NCI-H510A treated with DMSO at 0.1 percent for 48 hours (cell line): ENCODE measurements at places on chromosomes 16 and 17.

DNA sequence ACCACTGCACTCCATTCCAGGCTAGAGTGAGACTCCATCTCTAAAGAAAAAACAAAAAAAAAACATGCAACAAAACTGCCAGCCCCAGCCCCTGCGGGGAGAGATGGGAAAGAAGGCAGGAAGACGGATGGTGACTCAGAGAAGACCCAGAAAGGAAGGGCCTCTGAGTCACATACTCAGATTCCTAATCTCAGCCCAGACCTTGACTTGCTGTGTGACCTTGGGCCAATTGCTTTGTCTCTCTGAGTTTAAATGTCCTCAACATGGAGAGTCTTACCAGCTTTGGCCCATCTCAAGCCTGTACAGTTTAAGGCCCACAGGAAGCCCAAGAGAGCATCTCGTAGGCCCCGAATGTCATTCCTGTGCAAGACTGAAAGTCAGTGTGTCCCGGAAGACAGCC is 86.5 kb upstream of the LHX1 start:
- DNase-seq: no peak

DNA sequence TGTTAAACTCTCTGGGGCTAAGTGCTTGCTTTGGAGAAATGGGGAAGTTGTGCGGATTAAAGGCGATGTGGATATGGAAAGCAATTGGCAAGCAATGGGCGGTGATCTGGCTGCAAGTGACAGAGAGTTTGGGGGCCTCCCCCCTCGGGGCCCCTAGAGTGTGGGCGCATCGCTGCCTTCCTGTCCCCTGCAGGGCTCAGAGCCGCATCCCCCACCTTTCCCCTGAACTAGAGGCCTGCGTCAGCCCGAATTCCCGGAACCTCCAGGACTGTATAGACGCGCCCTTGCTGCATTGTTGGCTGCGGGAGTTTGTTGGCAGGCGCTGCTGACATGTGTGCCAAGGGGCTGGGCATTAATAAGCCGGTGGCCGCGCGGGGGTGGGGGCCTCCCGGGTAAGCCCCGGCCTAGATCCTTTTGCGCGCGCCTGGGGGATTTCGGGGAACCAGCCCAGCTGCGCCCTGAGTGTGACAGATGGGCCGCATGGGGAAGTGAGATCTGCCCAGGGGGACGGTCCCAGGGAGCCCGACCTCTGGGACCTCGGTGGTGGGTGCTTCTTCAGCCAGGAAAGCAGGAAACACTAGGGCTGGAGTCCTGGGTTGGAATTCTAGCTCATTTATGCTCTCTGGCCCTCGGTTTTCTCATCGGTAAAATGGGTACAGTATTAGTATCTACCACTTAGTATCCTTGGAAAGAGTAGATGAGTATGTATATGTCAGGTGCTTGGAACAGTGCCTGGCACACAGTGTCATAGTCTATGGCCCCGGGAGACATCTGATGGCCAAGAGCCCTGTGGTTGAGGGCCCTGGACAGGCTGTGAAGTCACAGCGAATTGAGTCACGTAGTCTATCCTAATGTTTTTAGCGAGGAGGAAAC is 1.0 kb downstream of the EEF2K start:
- no peak for DNase-seq

DNA sequence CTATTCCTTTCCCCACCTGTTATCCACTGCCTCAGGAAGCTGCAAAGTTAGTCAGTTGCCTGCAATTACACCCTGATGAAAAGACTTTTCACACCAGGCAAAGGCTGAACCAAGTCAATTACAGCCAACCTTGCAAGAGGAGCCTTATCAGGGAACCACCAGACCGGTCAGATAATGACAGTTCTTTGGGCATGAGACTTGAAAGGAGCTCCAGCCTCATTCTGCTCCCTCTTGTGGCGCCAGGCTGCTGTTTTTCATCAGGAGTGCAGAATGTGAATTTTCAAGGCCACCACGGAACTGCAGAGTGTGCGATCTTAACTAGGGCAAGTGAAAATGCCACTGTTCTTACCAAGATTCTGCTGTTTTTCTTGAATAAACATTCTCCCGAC is 22.5 kb downstream of the DNAI2 start:
- peak; percentile 54 for DNase-seq

DNA sequence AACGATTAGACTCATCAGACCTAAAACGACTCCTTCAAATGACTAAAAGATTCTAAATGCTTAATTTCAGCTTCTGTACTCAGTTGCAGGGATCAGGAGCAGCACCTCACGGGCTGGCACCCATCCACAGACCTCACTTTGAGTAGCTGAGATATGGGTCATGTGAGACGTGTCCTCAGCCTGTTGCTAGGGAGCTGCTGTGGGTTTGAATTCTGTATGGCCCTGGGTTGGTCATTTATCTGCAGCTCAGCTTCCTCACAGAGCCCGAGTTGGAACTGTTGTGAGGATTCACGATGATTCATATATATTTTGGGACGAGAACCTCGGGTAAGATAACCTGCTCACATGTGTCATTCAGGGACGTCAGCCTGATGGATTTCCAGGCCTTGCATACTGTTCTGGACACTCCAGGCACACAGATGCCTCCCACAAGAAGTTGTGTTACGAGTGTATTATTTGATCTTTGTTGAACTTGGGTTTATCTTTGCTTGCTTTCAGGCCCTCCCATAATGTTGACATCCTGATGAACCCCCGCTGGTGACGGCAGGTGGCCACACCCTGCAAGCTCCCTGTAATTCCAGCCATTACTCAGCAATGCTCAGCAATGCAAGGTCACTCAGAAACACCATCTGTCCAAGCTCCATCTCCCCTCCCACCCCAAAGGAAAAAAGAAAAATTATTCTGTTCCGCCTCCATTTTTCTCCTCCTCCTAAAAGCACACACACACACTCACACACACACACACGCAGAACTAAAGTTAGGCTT is 137.6 kb downstream of the RBFOX3 start:
- DNase-seq: no peak

GRCh38 chr16:10937068-10937859 is 5.0 kb downstream of the DEXI start:
- no peak for DNase-seq

DNA sequence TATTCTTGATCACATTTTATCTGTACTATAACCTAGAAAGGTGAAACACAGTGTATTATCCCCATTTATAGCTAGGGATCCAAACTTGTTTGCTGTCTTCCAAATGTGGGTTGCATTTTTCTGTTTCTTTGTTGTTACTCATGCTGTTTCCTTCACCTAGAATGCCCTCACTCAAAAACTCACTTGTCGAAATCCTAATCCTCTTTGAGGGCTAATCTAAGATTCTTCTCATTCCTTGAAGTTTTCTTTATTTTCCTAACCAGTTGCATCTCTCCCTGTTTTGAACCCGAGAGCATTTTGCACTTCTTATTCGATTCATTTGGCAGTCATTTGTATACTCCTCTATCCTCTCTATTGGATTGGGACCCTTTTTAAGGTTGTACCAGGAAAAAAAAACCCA is 9.6 kb downstream of the CALCOCO2 start:
- no peak for DNase-seq

DNA sequence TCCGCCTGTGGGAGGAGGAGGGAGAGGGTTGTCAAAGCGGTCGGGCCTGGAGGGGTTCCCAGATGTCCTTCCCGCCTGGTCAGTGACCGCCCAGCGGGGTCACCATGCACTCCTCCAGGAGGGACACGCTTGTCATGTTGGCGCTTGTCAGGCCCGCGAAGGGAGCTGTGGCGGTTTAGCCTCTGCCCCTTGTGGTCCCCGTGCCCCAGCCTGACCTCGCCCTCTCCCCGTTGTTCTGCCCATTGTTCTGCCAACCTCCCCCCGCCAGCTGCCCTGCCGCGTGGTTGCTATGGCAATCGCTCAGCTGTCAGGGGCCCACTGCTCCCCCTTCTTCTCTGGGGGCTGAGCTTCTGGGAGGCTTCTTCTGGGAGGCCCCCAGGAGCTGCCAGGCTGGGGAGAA is 146.4 kb upstream of the CIBAR2 start:
- DNase-seq: no peak

DNA sequence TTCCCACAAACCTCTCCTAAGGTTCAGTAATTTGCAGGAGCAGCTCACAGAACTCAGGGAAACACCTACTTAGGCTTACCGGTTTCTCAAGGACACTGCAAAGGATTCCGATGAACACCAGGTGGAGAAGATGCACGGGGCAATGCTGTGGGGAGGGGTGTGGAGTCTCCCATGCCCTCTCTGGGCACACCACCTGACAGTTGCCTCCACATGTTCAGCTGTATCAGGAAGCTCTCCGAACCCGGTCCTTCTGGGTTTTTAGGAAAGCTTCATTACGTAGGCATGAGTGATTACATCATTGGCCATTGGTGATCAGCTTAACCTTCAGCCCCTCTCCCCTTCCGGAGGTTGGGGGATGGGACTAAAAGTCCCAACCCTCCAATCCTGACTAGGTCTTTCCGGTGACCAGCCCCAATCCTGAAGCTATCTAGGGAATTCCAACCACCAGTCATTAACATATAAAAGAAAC is 21.6 kb downstream of the C17orf58 start:
- DNase-seq: no peak

GRCh38 chr17:82962163-82962720 is 117.2 kb upstream of the METRNL start:
- DNase-seq: no peak

DNA sequence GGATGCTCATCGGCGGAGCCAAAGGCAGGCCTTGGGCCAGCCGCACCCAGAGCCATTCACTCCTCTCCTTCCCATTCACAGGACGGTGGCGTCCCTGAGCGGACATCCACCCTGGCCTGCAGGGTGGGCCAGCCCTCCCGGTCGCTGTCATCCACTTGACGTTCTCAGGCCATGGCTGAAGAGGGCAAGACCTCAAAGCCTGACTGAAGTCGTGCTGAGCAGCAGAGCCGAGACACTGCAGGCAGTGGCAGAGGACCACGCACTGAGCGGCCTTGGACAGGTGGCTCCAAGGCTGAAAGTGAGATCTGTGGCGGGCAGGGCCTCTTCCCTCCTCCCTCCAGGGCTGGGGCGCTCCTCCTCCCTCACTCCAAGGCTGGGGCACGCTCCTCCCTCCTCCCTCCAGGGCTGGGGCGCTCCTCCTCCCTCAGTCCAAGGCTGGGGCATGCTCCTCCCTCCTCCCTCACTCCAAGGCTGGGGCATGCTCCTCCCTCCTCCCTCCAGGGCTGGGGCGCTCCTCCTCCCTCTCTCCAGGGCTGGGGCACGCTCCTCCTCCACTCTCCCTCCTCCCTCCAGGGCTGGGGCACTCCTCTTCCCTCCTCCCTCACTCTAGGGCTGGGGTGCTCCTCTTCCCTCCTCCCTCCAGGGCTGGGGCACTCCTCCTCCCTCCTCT is 24.1 kb downstream of the GNPTG start:
- no peak for DNase-seq

DNA sequence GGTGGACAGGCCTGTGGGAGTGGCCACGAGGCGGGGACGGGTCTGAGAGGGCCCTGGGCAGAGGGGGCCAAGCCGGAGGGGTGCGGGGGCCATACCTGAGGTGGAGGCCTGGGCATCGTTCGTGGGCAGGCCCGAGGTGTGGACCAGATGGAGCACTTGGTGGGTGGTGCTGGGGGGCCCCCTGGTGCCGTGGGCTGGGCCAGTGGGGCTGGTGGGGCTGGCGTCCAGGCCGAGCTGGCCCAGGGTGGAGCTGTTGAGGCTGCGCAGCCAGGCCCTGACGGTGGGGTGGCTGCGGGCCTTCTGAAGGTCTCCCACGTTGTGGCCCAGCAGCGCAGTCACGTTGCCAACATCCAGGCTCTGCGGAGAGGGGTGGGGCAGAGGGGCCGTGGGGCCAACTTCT is 9.4 kb downstream of the MSLN start:
- no peak for DNase-seq

DNA sequence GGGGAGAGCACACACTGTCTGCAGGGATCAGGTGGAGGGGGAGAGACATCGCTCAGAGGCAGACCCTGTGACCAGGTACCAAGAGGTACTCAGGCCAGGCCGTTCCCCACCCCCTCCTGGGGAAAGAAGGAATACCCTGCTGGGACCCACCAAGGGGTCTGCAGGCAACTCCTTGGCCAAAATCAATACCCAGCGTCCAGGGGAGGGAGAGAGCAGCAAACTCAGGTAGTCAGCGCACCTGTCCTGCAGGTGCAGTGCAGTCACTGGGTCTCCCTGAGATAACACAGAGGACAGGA is 57.5 kb upstream of the DOC2B start:
- DNase-seq: no peak

GRCh38 chr16:12387786-12388185 is 411.3 kb downstream of the SNX29 start:
- DNase-seq: no peak

DNA sequence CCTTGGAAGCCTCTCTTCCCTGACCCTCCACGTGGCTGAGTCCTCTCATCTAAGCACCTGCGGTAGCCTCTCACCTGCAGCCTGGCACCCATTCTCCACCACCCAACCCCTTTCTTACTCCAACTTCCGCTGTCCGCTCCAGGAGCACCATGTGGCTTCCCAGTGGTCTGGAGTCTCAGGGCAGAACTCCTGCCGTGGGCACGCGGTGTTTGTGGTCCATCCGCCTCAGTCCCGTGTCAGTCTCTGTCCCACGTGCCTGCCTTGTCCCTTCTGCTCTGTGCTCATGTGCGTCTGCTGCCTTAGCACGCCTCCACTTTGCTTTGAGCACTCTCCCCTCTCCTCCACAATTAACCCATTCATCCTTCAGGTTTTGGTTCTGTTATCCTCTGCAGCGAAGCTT is 49.7 kb downstream of the KATNIP start:
- DNase-seq: no peak

- no peak for DNase-seq
Measured at GRCh38 chr16:26643519-26643918, 423.2 kb upstream of the C16orf82 start.

DNA sequence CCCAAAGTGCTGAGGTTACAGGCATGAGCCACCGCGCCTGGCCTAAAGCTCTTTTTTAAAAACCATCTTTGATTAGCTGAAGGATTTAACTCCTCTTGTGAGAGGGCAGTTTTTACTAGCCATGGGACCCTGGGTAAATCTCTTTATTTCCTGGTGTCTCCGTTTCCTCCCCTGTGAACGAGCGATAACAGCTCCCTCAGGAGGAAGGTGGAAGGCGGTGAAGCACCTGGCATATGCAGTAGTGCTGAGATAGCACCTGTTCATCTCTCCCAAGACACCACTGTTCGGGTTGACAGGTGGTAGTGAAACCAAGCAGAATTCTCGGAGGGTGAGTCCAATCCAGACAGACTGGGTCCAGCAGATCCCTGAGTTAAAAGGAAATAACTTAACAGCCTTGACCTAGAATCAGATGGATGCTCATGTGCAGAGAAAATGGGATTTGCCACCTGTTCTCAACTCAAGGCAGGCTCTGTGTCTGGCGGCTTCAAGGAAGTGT is 86.2 kb downstream of the CRISPLD2 start:
- no peak for DNase-seq

DNA sequence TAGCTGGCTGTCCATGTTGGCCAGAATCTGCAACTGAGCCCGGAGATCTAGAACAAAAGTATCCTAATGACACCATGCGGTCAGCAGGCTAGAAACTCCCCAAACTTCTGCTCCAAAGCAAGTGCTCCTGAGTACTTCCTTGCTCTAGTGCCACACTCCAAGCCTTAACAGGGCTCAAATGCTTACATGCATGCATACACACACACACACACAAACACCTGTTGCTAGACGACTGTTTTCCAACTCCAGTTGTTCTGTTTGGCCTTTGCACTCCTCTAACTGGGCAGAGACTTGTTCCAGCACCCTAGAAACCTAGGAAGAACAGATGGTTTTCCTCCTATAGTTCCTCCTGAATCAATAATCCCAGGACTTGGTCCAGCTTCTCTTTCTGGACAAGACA is 7.7 kb upstream of the ALDOC start:
- DNase-seq: no peak
